GM23338 (cell line): ENCODE measurements at places on chromosomes 11 and 22. TPM values are rescaled to one million over a fixed set of nuclear protein-coding genes. Genes with fewer than 3 reads are reported as not detected.

Gene PDGFD
- polyA plus RNA-seq: 1.8 and 1.9 TPM in 2 replicates

Gene CRYBB2
- polyA plus RNA-seq: 0.26 TPM in 1 of 2 replicates, not detected in the other

Gene ARHGAP8
- 60.8 and 64.9 TPM in 2 replicates for polyA plus RNA-seq

Gene SLC6A5
- not detected in 2 replicates for polyA plus RNA-seq

Gene OTOG
- 0.40 and 2.4 TPM in 2 replicates for polyA plus RNA-seq
